ENCODE measurements at places on chromosomes 1 and 21.

DNA sequence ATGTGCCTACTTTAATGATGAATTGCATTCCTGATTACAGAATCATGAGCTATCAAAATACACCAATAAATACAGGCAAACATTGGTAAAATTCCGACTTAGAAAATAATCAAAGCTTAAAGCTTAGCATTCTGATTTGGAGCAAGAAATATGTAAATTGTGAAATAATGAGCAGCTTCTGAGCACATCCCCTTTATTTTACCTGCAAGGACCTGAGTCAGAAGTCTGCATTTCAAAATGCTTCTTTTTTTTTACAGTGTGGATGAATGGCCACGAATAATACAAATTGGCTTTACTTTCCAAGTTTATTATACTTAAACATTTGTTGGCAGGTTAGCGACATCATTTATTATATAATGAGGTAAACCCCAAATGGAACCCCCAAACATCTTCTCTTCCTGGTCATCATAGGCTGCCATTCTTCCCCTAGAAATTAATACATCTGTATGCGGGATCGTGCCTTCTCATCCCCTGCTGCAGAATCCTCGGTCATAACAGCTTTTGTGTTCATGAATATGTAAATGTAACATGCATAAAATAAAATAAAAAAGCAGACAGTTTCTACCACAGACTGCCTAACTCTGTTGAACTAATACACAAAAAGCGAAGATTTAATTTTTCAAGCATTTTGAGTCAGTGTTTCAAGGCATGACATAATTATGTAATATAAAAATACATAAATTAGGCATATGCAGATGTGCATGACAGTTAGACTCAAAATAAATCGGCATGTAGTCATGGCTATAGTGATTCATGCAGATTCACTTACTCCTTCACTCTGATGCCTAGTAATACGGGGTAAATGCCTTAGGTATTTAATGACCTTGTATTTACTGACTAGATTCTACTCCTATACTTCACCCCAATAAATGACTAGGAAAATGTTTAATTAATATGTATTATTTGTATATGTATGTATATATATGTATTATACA lies 339.7 kb downstream of the USP25 start:
- no peak for DNase-seq

- DNase-seq = no peak
Observed at GRCh38 chr1:167090314-167090942, at the start of gene GPA33. TSS of gene GPA33 (minus strand) at chr1:167090377. CDS start at chr1:167090287, 90 bp downstream.

DNA sequence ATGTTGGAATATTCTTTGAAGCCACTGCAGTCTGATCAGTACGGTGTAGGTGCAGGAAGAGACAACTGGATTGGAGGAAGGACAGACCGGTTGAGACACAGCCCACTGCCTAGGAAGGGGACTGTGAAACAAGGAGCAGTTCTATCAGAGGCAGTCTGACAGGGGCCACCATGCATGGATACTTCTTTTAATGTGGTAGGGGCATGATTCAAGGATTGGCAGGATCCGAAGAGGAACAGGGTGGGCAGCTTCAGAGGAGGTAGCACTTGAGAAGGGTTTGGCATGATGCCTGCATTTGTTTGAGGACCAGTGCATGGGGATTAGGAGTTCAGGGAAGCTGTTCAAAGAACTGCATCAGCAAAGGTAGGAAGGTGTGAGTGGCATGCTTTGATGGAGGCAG lies 167.9 kb downstream of the DYRK1A start:
- no peak for DNase-seq

DNA sequence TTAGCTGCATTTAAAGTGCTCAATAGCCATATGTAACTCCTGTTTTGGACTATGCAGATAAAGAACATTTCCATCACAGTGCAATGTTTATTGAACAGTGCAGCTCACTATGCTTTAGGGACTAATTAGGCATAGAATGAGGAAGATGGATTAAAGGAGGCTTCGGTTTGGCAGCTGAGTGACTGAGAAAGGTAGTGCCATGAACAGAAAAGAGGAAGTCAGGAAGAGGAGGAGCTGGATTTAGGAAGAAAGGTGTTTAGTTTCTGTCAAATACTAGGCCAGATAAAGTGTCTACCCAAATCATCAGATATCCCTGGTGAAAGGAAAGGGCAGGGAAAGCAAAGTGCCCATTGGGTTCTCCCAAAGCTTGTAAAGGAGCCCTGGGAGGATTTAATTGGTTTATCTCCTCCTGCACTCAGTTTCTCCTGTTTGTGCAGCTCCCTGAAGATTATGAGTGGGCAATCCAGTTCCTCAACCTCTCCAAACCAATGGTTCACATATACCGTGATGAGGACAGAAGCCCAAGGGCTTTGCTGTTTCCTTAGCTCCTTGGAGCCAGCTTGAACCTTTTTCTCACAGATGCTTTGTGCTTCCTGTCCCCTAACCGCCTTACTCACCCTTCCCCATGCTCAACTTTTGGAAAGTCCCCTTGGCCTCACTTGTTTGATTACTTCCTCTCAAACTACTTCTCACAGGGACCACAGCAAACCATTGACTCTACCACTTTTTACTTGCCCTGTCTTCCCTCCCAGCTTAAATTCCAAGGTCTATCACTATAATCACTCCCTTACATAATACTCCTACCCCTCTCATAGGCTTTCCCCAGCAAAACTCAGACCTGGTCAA lies 3.5 kb upstream of the RAP1A start:
- no peak for DNase-seq

GRCh38 chr1:228488818-228489674 lies 1.9 kb downstream of the RNF187 start:
- no peak for DNase-seq

DNA sequence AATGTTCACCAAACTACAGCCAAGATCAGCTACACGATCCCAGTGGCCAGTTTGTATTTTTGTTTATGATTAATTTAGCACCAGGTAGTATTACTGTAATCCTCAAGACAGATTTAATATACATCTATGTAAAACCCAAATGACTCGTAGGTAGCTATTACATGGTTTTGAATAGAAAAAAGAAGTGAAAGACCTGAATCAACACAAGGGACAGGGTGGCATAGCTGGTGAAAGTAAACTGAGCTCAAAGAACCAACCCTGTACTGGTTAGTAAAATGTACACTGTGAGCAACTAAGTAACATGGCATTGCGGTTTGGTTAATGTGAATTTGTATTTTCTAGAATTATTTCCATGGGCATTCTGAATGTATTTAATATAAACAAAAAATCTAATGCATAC lies 8.8 kb downstream of the GPATCH2 start:
- DNase-seq = no peak

DNA sequence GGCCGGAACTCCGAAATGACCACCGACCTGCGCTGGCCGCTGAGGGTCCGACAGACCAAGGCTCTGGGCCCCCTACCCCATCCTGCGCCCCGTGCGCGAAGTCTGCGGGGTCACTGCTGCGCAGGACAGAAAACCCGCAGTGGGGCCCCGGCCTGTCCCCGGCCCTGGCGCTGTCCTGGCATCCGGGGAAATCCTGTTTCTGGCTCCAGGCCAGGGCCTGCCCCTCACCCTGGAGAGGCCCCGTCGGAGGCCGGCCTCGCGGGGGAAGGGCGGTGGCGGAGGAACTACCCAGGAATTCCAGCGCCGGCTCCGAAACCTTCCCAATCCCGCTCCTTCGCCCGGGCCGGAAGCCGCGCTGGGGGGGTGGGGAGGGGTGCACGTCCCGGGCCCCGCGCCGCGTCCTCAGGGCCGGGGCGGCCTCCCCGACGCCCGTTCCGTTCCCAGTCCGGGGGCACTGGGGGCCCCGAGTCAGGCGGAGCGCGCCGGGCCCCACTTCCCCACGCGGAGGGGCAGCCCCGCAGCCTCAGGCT lies 77.0 kb downstream of the MORN1 start:
- DNase-seq = peak; percentile 87

- DNase-seq = no peak
Observed at GRCh38 chr1:186566140-186566855, 105.4 kb upstream of the PDC start.

DNA sequence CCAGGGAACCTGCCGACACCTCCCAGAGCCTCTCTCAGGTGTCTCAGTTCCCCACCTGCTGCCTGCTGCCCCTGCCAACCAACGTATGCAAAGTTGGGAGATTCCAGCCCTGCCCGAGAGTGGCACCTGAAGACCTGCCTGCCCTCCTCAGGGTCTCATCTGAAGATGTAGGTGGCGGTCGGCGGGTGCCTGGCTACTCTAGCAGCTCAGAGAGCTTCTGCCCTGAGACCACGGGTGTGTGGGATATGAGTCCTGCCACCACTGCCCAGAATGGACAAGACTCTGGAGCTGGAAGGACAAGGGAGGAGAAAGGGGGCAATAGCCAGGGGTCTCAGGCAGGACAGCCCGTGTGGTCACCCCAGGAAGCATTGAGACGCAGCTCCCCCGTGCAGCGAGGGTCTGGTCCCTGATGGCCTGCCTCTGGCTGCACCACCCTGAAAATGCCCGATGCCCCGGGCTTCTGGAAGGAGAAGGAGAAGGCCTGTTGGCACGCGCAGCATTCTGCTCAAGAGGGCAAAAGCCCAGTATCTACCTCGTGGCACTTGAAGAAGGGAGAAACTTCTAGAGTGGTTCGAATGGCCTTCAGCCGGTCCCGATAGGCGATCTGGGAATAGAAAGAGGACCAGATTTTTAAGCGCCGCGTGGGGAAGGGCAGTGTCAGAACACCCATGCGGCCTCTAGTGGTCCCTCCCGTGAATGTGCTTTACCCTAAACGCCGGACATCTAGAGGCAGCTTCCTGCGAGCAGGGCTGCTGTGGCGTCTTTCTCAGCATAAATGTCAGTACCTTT lies 88.8 kb downstream of the STUM start:
- peak; percentile 75 for DNase-seq

DNA sequence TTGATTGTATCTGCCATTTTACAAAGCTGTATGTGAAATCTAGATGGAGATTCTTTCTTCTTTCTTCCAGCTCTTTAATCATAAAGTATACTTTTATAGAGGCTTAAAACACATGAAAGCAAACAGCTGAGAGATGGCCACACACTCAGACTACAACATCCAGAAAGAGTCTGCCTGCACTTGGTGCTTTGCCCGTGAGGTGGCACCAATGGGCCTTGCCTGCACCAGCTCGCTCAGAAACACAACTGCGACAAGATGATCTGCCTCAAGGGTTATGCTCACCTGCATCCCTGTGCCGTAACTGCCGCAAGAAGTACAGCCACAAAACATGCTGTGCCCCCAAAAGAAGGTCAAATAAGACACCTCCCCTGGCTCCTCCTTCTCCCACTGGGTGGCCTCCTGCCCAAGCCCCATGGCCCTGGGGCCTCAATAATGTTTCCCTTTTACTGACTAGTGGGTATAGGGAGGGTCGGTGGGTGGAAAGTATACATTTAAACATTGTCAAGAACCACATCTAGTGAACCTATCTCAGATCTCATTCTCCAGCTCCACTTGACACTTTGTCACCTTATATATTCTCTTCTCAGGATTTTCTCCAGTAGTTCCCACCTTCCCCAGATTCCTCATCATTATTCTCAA lies 66.7 kb upstream of the ANGPTL3 start:
- peak; percentile 69 for DNase-seq

GRCh38 chr1:38029081-38029681 lies 16.6 kb downstream of the UTP11 start:
- DNase-seq = no peak

GRCh38 chr1:26321315-26322041 lies 3.7 kb downstream of the CD52 start:
- DNase-seq = peak; percentile 69

GRCh38 chr1:63987628-63988024 lies 213.8 kb downstream of the ROR1 start:
- DNase-seq = no peak

DNA sequence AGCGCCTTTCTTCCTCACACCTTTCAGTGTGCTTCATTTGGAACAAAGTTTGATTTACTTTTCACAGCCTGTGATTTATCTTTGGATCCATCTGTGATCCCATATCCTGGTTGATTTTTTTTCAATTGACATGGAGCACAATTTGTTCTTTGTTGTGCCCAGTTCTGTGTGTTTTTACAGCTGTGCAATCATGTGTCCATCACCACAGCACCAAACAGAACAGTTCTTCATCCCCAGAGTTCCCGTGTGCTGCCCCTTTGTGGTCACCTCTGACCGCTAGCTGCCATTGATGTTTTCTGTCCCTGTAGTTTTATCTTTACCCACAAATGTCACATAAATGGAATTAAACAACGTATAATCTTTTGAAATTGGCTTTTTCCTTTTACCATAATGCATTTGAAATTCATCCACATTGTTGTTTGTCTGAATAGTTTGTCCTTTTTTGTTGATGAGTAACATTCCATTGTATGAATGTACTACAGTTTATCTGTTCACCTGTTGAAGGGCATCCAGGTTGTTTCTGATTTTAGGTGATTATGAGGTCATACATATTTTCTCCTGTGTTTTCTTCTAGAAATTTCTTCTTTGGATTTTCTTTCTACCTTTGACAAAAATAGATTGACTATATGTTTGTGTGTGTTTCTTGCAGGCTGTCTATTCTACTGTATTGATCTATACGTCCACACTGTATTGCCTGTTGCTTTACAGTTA lies 17.4 kb downstream of the MIGA1 start:
- DNase-seq = no peak

GRCh38 chr1:103859721-103860120 lies 110.0 kb downstream of the AMY1C start:
- DNase-seq = no peak

DNA sequence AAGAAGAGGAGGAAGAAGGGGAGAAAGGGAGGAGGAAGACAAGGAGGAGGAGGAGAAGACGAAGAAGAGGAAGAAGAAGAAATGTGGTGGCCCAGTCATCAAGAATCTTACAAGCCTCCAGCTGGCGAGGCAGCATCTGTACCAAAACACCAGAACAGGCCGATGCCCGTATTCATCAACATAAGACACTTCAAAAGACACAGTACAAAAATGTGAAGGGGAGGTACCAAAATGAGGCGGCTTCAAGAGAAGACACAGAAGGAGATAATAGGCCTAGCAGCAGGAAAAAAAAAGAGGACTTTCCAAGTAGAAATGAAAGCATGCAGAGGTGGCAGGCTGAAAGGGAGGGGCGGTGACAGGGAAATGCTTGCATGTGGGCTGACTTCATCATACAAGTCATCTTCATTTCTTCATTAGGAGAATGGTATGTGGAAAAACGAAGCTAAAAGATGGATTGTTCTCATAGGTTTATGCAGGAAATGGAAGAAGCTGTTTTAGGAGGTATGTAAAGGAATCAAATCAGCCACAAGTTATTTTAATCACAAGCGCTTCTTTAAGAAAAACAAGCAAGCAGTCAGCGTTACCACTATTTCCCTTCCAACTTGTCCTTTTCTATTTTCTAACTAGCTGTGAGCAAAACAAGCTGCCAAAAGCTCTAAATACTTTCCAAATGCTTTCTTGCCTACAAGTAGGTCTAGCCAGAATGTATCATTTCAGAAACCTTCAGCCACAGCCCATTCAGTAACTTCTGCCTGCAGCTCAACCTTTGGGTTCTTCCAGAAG lies 192.3 kb downstream of the SLC45A1 start:
- peak; percentile 74 for DNase-seq
